ENCODE measurements at places on chromosomes 16 and 17.

DNA sequence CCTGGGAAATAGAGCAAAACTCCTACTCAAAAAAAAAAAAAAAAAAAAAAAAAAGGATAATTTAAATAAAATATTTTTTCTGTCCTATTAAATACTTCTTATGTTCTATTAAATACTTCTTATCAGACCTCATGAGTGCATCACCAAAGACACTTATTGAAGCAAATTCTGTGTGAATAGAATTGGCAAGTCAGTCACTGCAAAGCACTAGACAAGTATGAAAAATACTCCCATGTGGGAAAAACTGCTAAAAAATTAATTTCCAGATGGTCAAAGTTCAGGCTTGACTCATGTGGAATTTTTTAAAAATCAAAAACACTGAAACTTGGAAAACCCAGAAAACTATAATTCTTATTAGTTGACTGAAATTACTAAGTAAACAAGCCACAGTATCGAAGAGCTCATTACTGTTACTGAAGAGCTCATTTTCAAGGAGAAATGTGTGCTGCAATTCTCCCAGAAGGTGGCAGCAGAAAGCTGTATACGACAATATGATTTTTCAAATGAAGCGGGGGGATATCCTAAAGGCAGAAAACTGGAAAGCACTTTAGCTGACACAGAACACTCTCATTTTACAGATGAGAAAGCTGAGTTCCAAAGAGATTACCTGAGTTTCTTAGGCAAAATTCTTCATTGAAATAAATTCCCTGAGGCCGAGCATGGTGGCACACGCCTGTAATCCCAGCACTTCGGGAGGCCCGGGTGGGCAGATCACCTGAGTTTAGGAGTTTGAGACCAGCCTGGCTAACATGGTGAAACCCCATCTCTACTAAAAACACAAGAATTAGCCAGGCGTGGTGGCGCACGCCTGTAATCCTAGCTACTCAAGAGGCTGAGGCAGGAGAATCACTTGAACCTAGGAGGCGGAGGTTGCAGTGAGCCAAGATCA is 15.9 kb upstream of the FBXO47 start:
- peak; percentile 21 for DNase-seq

GRCh38 chr16:79012671-79013434 is 587.7 kb downstream of the MAF start:
- DNase-seq = no peak

DNA sequence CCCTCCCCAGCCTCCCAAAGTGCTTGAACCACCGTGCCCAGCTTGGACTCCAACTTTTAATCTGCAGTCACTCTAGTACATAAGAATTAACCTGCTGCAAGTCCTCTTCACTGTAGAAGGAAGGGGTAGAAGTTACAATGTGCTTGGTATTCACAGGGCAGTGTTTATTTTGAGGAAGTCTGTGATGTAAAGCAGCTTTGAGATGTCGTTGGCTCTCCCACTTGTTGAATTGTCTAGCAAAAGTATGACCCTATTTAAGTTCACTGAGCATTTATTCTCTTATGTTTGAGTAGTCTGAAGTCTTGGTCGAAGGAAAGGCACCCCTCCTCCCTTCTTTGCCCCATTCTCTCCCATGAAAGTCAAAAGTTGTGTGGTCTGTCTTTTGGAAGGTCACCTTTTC is 28.2 kb downstream of the SF3B3 start:
- no peak for DNase-seq

DNA sequence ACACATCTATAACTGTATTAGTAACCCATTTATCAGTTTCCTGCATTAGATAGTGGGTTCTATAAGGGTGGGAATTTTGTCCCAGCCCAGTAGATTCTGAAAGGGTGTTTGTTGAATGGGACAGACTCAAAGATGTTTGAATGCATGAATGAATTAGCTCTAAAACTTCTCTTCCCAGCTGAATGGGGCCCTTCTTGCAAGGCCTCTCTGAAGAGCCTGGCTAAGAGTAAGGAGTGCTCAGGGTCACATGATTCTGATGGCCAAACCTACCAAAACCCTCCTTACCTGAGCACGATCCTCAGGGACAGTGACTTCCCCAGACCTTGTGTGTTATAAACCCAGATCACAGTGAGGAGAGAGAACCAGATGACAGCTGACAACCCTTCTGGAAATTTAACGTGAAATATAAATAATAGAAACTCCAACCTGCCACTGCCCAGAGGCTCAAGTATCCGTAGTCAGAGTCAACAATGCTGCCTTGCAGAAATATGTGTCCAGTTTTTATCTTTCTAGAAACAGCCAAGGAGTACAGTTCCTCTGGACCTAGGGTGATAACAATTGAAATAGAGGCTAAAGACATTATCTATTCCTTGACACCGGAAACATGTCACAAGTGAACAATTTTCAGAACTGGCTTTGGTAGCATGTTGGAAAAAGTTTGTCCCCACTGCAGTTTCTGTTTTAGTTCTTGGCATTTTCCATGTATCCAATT is 268.9 kb upstream of the MAF start:
- no peak for DNase-seq

DNA sequence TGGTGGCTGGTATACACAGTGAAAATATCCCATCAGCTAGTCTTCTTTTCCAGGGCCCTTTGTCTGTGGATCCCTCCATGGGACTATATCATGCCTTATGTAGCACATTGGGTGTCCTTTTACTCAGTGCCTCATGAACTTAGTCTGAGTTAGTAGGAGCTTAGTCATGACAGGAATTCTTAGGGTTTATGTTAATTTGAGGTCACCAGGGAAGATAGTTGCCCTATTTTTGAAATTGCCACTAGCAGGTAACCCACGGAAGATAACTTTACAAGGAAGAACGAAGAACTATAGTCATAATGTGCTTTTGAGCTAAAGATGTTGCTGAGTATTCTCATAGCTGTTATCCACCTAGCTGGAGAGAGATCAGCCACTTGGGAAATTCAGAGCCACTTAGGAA is 14.8 kb upstream of the PLK1 start:
- DNase-seq = no peak

GRCh38 chr17:58947824-58948223 is 158.9 kb downstream of the TRIM37 start:
- no peak for DNase-seq

DNA sequence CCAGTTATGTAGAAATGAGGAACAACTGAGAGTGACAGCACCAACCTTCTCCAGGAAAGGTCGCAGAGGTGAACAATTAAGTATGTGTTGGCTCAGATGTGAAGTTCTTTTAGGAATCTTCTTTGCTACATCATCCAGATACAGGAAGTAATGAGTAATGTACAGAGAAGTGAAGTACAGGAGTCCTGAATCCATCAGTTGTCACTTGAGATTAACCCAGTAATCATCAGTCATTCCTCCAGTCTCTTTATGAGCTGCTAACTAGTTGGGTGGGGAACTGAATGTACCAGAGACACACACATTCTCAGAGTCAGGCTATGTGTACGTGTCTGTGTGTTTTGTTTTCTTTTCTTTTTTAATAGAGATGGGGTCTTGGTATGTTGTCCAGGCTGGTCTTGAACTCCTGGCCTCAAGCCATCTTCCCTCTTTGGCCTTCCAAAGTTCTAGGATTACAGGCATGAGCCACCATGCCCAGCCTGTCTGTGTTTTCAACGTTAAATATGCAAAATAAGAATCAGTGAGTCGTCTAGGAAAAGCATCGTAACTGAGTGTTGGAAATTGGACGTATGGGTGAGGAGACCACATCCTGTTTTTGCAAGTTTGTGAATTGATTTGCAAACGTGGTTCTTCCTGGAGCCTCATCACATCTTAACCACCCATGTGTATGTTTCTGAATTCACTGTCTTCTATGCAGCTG is 19.9 kb downstream of the ZNF200 start:
- no peak for DNase-seq

- peak; percentile 78 for DNase-seq
Measured at GRCh38 chr17:11644265-11645212, 46.3 kb downstream of the DNAH9 start.

DNA sequence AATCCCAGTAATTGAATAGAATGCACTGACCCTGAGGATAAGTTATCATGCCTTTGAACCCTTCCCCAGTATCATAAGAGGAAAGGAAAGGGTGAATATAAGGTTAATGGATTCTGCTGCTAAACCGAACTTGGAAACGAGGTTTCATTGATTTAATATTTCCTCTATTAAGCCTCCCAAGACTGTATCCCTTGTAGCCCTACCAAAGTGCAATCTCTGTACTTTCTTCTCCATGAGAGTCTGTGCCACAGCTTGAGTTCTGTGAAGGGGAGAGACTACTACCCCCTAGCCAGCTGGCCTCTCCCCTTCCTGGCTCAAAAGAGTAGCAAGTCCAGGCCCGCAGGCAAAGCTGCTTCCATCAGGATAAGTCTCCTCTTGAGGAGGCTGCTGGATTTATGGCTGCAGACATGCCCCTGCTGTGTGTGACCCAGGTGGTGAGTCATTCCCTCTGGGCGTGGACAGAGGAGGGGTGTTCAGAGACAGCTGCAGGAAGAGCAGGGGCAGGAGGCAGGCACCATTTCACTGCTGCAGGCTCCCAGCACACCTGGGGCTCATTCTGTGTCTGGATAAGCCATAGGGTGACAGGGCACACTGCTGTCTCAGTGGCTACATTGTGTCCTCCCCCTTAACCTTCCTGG is 58.4 kb downstream of the TOM1L2 start:
- no peak for DNase-seq

DNA sequence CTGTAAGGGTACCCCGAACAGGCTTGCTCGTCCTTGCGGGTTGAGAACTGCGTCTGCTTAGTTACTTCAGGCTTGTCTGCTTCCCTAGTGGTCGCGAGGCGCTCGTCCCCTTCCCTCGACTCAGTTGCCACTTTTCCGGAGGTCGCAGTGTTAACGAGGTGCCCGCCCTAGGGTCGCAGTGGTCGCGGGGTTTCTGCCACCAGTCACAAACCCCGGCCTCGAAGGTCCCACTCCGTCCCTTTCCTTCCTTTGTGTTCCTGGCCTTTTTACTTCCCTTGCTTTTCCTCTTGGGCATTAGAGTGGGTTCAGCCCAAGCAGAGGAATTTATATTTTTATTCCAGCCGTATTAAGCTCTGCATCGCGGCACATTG is 299 bp downstream of the NUP85 start:
- no peak for DNase-seq

DNA sequence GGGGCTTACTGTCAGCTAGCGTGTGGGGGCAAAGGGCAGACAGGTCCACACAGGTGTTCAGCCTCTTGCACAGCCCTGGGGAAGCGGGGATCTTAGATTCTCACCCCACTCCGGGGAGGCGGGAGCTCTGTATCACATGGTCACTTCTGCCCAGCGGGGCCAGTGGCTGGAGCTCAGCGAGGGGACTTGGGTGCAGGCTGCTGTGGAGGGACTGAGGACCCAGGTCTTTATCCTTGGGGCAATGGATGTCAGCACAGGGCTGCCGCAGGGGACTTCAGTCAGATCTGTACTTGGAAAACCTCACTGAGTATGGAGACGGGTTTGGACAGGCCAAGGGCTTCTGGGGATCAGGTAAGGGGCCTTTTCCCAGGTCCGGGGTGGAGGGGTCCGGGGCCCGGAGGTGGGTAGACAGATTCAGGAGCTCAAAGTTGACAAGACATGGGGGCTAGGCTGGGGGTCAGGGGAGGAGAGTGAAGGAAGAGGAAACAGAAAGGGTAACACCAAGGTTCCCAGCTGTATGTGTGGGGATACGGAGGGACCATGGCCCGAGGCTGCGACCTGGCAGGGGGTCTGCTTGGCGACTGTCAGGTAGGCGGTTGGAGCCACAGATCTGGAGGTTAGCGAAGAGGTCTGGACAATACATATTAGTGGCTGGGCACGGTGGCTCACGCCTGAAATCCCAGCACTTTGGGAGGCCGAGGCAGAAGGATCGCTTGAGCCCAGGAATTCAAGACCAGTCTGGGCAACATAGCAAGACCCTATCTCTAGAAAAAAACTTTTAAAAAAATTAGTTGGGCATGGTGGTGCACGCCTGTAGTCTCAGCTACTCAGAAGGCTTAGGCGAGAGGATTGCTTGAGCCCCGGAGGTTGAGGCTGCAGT is 15.1 kb upstream of the BAIAP2 start:
- DNase-seq = no peak

DNA sequence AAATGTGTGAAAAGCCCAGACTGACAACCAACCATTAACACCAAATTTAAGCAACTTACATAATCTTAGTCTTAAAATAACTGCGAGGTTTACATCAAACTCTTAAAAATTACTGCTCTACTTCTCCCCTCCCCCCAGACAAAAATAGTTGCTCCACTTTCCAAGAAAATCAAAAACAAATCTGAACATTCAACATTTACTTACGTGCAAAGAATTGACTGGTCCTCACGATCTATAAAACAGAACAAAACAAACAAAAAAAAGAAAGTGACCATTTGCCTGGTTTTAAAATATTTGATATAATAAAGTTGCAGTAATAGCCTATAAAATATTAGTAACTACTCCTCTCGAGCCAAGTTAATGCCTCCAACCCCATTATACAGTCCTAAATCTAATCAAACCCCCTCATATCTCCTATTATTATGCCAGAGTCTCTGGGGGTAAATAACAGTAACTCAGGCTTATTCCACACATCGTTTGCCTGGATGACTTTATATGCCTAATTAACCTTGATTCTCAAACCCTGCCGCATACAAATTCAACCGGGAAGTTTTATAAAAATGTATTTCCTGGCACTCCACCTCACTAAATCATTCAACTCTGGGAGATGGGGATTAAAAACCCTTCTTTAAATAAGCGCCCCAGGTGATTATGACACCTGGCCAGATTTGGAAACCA is 41.5 kb downstream of the MYH10 start:
- no peak for DNase-seq

DNA sequence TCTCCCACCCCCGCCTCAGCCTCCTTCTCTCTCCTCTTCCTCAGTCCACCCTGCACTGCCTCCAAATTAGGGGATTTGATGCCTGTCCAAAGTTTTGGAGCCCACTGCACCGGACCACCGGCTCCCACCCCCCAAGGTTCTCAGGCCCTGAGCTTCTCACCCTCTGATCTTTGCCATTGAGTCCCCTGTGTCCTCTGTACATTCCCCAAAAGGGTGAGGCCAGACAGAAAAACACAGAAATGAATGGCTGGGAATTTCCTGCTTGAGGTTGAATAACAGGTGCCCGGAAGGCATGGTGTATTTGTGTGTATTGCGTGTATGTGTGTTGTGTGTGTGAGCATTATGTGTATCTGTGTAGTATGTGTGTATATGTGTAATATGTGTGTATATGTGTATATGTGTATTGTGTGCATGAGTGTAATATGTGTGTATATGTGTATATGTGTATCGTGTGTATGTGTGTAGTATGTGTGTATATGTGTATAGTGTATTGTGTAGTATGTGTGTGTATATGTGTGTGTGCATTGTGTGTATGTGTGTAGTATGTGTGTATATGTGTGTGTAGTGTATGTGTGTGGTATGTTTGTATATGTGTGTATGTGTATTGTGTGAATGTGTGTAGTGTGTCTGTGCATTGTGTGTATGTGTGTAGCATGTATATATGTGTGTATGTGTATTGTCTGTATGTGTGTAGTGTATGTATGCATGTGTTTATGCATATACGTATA is 16.0 kb upstream of the CCL17 start:
- no peak for DNase-seq

- DNase-seq = no peak
Measured at GRCh38 chr17:7440113-7440833, 961 bp downstream of the FGF11 start.

- DNase-seq = no peak
Measured at GRCh38 chr16:54407596-54407995, 121.0 kb upstream of the IRX3 start.

GRCh38 chr16:3856367-3857141 is 24.0 kb downstream of the CREBBP start:
- DNase-seq = no peak

GRCh38 chr17:81228834-81229665 is 6.3 kb upstream of the CEP131 start:
- no peak for DNase-seq

GRCh38 chr17:75832164-75832651 is 12.0 kb downstream of the UNC13D start:
- no peak for DNase-seq
